Erythroblast (primary cell): ENCODE measurements at places on chromosomes 11 and 22.
A peak's percentile ranks its signal among the peaks of the same experiment; 100 is the strongest.

- DNase-seq = no peak
Observed at GRCh38 chr11:111851636-111852035, 19.7 kb downstream of the ALG9 start.

GRCh38 chr11:101618709-101619108 lies 34.9 kb upstream of the TRPC6 start:
- DNase-seq = no peak

- DNase-seq = no peak
Observed at GRCh38 chr11:95465887-95466286, 234.9 kb upstream of the SESN3 start.

- peak; percentile 63 for DNase-seq
Observed at GRCh38 chr11:48058064-48058463, 77.7 kb downstream of the PTPRJ start.

DNA sequence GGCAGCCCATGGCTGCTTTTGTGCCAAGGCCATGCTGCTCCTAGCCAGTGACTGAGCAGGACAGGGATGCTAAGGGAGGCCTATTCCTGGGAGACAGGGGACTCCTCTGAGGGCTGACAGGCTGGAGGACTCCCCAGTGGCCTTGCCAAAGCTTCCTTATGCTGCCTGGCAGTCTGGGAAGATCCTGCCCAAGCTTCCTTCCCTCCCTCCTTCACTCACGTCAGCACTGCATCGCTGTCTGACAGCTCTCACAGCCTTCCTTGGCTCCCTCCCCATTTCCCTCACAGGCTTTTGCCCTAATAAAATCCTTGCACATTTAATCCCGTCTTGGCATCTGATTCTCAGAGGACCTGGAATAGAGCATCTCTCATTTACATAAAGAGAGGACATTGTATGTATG lies 26.5 kb downstream of the HTR3A start:
- no peak for DNase-seq

DNA sequence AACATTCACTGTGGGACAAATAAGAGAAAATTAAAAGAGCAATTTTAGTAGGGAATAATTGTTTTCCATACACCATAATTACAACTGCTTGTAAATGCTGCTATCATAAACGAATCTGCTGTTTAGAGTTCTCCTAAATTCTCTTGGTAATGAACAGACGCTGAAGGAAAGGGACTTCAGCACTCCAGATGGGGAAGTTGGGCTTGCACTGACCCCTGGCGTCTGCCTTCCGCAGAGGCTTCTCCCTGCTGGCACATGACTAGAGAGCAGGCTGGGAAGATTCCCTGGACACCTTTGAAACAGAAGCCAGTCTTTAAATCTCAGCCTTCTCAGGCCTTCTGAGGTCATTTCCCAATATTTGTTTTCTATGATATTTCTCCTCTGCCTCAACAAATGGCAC lies 84.1 kb downstream of the NXPE2 start:
- peak; percentile 63 for DNase-seq

- DNase-seq = peak; percentile 26
Observed at GRCh38 chr22:32803738-32804435, 2.4 kb downstream of the TIMP3 start.

GRCh38 chr11:48001438-48002021 lies 21.2 kb downstream of the PTPRJ start:
- DNase-seq = peak; percentile 30

- DNase-seq = no peak
Observed at GRCh38 chr11:125999234-125999880, 53.5 kb downstream of the VSIG10L2 start.

DNA sequence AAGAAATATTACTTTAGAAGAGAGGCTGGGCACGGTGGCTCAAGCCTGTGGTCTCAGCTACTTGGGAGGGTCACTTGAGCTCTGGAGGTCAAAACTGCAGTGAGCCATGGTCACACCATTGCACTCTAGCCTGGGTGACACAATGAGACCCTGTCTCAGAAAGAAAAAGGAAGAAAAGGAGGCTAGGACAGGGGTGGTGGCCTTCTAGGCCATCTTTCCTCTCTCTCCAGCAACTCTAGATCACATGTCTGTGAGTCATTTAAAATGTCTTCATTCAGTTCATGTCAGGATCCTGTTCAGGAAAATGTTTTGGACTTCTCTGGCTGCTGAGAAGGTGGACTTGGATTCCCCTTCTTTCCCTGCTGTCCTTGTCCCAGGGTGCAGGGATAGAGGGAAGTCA lies 53.3 kb downstream of the PPFIA1 start:
- DNase-seq = no peak

DNA sequence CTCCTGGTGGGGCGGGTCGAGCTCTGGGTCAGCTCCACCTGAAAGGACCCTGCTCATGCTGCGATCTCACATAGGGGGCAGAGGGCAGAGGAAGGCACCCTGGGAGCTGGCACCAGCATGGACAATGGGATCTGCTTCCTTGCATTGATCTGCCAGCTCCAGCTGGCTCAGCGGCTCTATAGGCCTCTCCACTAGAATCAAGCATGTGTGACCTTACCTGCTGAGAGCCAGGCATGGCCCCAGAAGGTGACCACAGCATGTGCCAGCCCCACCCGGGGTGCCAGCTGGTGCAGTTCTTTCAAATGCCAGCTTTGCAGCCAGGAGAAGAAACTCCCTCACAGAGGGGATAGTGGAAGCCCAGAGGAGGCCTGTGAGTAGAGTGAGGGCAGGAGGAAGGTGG lies 22.0 kb upstream of the KLHL35 start:
- no peak for DNase-seq

DNA sequence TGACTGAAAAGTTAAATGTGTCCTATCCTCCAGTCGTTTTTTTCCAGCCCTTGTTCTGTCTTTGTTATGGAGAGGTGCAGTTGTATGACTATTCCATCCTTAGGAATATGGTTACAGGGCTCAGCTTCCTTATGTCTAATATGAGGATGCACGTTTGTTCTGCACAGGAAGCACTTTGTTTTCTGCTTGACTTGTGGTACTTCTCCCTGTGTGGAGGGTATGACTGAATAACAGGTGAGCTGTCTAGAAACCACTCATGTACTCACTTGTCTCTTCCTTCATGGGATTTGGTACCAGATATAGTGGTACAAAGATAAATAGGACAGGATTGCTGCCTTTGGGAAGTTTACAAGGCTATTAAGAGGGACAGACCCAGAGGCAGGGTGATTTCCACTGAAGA lies 17.4 kb downstream of the CABIN1 start:
- DNase-seq = no peak

DNA sequence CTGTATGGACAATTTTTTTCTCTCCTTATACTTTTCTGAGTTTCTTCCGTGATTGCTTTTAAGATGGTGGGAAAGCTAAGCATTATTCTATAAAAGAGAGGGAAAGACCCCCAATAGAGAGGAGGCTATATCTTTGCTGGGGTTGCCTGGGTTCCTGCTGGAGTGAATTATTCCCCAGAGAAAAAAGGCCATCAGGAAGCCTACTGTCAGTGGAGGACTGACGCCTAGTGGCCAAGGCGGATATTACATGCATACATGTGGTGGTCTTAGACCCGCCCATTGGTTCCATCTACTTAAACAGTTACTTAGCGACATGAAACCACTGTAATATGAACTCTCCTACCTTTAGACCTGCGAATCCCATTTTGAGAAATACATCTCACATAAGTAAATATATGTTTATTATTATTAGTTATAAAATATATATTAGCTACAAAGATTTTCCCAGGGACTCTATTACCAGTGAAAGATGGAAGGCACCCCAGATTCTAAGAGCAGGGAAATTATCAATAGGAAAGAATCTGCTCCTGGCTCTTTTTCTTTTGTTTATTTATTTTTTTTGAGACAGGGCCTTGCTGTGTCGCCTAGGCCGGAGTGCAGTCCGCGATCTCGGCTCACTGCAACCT lies 15.7 kb upstream of the PGA3 start:
- DNase-seq = peak; percentile 90

DNA sequence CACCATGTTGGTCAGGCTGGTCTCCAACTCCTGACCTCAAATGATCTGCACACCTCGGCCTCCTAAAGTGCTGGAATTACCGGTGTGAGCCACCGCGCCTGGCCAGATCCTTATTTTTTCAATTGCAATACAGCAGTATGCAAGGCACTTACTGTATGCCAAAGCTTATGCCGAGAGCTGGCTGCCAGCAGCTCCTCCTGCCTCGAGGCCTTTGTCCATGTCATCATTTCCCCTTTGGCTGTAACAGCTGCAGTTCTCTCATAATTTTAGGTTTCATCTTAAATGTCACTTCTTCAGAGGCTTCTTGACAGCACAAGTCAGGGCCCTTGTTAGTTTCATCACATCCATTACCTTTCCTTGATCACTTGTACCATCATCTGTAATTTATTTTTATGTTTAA lies 1.5 kb upstream of the SREBF2 start:
- DNase-seq = peak; percentile 42

GRCh38 chr11:78313898-78314297 lies 103.7 kb downstream of the GAB2 start:
- no peak for DNase-seq

GRCh38 chr11:45517171-45517770 lies 148.2 kb downstream of the CHST1 start:
- DNase-seq = no peak

DNA sequence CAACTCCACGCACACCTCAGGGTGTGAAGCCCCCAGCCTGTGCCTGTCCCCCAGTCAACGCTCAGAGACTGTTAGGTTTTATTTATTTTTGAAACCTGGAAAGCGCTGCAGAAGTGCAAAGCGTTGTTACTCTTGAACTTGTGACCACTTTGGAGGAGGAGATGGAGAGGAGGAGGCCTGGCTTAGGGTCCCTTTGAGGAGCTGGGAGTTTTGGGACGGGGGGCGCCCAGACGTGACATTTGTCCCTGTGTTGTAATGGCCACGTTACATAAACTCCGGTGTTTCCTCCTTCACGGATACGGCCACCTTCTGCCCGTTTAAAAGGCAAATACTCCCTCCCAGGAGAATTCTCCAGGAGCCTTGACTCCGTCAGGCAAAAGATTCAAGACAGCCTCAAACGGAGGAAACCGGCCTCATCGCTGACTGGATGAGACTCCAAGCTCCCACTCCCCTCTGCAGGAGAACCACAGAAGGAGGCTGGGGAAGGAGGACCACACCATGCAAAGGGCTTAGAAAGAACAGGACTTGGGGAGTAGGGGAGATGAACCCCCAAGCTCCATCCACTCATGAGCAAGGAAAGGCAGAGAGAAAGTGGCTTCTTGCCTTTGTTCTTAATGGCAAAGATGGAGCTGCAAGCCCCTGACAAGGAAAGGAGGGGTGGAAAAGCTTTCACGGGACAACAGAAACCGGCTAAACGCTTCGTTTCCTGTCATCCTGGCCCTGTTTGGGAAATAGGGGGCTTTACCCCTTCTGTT lies 630 bp downstream of the PIK3IP1 start:
- DNase-seq = peak; percentile 64

DNA sequence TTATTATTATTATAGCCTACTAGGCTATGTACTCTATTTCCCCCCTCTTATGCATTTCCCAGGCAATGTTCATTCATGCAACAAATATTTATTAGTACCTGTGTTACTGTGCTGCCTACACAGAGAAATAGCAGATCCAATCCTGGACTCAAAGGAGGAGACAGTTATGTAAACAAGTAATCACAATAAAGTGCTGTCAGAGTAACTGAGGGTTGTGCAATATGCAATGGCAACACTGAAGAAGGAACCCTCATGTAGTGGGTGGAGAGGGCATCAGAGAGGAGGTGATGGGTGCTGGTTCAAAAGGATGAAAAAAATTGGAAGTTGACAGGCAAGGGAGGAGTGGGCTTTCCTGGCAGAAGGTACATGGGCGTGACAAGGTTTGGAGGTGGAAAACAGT lies 886 bp upstream of the P4HA3 start:
- no peak for DNase-seq

GRCh38 chr22:24930678-24931077 lies 15.8 kb downstream of the LHFPL7 start:
- DNase-seq = no peak

DNA sequence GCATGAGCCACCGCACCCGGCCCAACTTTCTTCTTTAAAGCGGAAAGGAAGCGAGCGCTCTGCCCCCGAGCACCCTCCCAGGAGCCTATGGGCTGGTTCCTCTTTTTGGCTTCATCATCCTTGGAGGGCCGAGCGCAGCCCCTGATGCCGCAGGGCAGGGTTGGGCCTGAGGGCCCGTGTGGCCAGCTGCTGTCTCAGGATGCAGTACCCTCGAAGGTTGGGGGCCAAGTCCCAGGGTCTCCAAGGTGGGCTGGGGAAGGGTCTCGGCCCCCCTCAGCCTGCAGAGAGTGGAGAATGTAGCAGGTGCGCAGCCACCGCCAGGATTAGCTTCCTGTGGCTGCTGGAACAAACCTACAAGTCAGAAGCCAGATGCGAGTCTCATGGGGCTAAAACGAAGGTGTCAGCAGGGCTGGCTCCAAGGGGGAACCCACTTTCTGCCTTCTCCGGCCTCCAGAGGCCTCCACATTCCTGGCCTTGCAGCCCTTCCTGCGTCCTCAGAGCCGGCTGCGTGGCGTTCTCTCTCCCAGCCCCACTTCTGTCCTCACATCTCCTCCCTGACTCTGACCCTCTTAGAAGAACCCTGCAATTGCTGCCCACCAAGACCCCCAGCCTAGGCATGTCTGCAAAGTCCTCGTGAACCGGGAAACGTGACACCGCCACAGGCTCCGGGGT lies 2.9 kb downstream of the PANX2 start:
- DNase-seq = no peak

- no peak for DNase-seq
Observed at GRCh38 chr11:68137833-68138232, 16.6 kb upstream of the CHKA start.

- DNase-seq = no peak
Observed at GRCh38 chr11:14417186-14417585, 58.2 kb upstream of the RRAS2 start.

DNA sequence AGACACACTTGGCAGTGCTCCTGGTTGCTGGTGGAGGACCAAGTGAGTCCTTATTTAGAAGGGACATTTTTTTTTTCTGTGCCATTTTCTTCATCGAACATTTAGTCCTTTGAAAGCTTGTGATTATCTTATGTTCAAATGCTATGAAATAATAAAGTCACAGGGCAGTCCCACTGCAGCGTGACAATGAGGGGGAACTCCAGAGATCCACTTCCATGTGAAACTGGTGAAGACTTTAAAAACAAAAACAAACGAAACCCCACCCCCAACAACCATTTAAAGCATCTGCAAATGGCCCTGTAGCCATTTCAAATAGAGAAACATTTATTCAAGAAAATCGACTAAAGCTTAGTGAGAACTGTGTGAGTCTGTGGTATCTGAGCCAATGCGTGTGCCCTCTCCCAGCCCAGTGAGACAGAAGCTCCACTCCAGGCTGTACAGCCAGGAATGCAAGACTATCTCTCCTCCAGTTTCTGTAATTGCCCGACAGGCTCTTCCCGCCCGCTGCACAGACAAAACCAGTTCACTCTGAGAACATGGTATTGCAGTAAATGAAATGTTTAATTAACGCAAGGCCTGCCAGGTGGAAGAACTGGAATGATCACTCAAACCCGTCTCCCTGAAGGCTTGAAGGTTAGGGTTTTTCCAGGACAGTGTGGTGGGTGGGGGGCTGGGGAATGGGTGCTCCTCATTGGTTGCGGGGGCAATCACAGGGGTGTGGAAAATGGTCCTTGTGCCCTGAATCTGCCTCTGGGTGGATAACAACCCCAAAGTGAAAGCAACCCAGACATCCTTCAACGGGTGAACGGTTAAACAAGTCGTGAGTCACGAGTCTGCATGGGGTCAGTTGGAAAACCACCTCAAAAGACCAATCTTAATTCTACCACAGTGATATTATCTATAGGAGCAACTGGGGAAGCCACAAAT lies 8.4 kb downstream of the KRTAP5-6 start:
- DNase-seq = no peak

- peak; percentile 41 for DNase-seq
Observed at GRCh38 chr11:69909561-69910518, 90.6 kb upstream of the FGF3 start.
